Fibroblast of lung (primary cell): ENCODE measurements at places on chromosomes 4 and X. TPM values are rescaled to one million over a fixed set of nuclear protein-coding genes. Genes with fewer than 3 reads are reported as not detected.

DNA sequence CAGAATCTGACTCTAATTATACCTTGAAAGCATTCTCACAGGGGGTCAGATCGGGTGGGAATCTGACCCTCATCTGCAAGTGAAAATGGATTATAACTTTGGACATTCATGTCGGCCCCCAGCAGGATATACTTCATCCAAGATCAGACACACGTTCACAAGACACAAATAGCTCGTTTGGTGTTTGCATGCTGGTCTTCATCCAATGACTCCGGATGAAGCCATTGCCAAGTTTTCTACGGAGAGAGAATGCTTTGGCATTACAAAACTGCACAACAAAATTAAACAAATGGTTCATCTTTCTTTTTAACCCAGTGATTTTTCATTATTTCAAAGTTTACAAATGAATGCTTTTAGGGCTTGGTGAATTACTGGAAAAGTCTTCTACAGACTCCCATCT is 105.5 kb downstream of the MID1 start:
- peak; percentile 55 for DNase-seq
- no peak overlapping the region for H3K4me3 ChIP-seq
- H3K4me1 ChIP-seq: peaks cover 2% of the 10 kb centered on the region
- H3K27ac ChIP-seq: no peak overlapping the region
- H3K27me3 ChIP-seq: no peaks in the 10 kb centered on the region

DNA sequence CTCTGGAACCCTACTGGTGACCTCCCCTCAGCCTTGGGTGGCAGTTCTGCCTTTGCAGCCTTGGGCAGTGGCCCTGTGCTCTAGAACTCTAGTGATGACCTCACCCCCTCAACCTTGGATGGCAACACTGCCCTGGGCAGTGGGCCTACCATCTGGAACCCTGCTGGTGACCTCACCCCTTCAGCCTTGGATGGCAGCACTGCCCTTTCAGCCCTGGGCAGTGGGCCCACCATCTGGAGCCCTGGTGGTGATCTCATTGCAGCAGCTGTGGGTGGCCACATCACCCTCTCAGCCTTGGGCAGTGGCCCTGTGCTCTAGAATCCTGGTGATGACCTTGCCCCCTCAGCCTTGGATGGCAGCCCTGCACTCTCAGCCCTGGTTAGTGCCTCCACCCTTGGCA is 129.3 kb downstream of the RBMX2 start:
- no peaks in the 10 kb centered on the region for H3K27me3 ChIP-seq
- H3K36me3 ChIP-seq: no peaks in the 10 kb centered on the region
- H3K4me3 ChIP-seq: no peak overlapping the region

- no peak for DNase-seq
- H3K4me3 ChIP-seq: no peak overlapping the region
- no peaks in the 10 kb centered on the region for H3K4me1 ChIP-seq
- no peaks in the 10 kb centered on the region for H3K27me3 ChIP-seq
Measured at GRCh38 chr4:10006601-10007435, 14.5 kb downstream of the SLC2A9 start.

DNA sequence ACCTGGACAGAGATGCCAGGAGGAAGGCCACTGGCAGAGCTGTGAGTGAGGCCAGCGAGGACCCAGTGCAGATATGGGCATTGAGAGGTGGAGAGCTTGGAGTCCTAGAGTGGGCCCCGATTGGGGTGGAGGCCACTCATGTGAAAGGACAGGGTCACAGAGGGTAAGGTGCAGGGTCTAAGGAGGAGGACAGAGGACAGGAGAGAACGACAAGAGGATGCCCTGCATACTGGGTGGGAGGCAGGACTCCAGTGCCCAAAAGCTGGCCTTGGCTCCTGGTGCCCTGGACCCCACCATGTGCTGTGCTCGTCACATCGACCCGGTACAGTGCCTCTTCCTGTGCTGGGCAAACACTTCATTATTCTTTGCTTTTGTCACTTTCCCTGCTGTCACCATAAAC is 66.7 kb downstream of the NAT8L start:
- H3K36me3 ChIP-seq: no peaks in the 10 kb centered on the region
- no peak for DNase-seq
- no peak overlapping the region for H3K4me3 ChIP-seq
- no peak overlapping the region for H3K27ac ChIP-seq
- H3K4me1 ChIP-seq: no peaks in the 10 kb centered on the region

DNA sequence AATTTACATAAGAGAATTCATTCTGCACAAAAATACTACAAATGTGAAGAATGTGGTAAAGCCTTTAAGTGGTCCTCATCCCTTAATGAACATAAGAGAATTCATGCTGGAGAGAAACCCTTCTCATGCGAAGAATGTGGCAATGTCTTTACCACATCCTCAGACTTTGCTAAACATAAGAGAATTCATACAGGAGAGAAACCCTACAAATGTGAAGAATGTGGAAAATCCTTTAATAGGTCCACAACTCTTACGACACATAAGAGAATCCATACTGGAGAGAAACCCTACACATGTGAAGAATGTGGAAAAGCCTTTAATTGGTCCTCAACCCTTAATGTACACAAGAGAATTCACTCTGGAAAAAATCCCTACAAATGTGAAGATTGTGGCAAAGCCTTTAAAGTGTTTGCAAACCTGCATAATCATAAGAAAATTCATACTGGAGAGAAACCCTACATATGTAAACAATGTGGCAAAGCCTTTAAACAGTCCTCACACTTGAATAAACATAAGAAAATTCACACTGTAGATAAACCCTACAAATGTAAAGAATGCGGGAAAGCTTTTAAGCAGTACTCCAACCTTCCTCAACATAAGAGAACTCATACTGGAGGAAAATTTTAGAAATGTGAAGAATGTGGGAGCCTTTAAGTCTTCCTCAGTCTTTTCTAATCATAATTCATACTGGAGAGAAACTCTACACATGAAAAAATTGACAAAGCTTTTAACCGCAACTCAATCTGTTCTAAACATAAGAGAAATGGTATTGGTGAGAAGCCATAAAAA is 37.4 kb downstream of the ZNF718 start:
- no peak for DNase-seq
- H3K27ac ChIP-seq: no peak overlapping the region
- H3K4me3 ChIP-seq: no peak overlapping the region

DNA sequence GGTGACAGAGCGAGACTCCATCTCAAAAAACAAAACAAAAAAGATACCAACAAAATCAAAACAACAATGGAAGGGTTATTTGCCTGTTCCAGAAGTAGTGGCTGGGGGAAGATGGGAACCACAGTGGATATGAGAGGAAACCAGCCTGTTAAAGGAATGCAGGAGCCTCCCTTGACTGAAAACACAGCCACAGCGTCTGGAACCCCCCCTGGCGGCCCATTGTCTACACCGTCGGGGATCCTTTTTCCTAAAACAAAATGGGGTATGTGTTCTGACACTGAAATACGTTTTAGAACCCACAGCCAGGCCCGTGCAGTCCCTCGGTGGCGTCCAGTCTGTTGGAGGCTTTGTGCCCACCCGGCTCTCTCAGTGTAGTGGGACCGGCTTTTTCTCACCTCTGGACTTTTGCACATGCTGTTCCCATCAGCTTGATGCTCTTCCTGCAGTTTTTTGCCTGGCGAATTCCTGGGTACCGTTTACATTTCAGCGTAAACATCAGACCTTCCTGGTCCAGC is 19.6 kb downstream of the PIGG start:
- H3K27me3 ChIP-seq: no peaks in the 10 kb centered on the region
- peaks cover 27% of the 10 kb centered on the region for H3K36me3 ChIP-seq
- no peak for DNase-seq
- H3K4me3 ChIP-seq: no peak overlapping the region
- H3K27ac ChIP-seq: no peak overlapping the region
- H3K4me1 ChIP-seq: no peaks in the 10 kb centered on the region

DNA sequence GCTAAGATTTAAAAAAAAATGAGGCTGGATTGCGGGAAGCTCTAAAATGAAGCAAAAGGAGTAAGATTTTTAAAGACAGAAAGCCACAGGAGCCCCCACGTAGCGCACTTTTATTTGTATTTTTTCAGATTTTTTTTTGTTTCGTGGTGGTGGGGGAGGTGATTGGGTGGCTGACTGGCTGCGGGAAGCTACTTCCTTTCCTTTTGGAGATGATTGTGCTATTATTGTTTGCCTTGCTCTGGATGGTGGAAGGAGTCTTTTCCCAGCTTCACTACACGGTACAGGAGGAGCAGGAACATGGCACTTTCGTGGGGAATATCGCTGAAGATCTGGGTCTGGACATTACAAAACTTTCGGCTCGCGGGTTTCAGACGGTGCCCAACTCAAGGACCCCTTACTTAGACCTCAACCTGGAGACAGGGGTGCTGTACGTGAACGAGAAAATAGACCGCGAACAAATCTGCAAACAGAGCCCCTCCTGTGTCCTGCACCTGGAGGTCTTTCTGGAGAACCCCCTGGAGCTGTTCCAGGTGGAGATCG is 908 bp downstream of the PCDH10 start:
- peaks cover 5% of the 10 kb centered on the region for H3K4me1 ChIP-seq
- no peaks in the 10 kb centered on the region for H3K36me3 ChIP-seq
- H3K27me3 ChIP-seq: peaks cover 3% of the 10 kb centered on the region
- H3K4me3 ChIP-seq: peak overlapping the region; percentile 58

Gene TRAM1L1
- 3.1 and 5.0 TPM in 2 replicates for total RNA-seq

Gene RTL9
- total RNA-seq: under 0.01 and 0.17 TPM in 2 replicates

Gene SPATA4
- total RNA-seq: 0.26 and 0.66 TPM in 2 replicates

GRCh38 chr4:24477919-24478318 is 106.4 kb downstream of the DHX15 start:
- no peaks in the 10 kb centered on the region for H3K36me3 ChIP-seq
- DNase-seq: peak; percentile 84
- no peak overlapping the region for H3K27ac ChIP-seq
- H3K27me3 ChIP-seq: peaks cover 5% of the 10 kb centered on the region
